Mammary epithelial cell (primary cell): ENCODE measurements at places on chromosomes 6 and 20. TPM values are rescaled to one million over a fixed set of nuclear protein-coding genes. Genes with fewer than 3 reads are reported as not detected.

DNA sequence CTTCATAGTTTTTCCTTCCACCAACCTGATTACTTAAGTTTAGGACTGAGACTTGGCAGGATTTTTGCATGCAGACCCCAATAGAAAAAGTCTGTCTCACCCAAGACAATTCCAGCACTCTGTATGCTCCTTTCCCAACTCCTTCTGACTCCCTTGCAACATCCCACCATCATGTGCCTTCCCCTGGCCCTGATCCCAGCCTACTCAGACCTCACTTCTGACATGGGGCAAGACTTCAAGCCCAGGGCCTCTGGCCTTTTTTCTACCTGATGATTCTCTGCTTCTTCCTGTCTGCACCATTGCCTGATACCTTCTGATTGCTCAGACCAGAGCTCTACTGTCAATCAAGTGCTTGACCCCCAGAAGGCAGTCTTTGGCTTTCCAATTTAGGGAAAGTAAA, 96.6 kb downstream of the HAO1 start:
- DNase-seq = peak; percentile 48

Gene VSX1
- polyA plus RNA-seq = not detected

DNA sequence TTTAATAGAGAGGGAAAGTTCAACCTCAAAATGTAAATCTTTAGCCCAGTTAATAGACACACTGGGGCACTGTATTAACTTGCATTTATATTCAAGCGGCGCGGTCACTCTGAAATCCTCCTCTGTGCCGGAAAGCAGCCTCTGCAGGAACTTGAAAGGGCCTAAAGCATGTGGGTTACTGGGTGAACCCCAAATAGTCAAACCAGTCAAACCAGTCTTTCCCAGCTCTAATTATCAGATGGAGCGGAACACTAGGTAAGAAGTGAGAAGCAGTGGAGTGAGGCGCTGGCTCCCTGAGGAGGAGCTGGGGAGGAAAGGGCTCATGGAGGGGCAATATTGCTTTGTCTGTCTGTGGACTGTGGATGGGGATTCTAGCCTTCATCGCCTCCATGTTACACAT, 531.3 kb downstream of the QKI start:
- no peak for DNase-seq

GRCh38 chr6:166003569-166003968, 164.1 kb downstream of the TBXT start:
- no peak for DNase-seq

Gene NPBWR2
- polyA plus RNA-seq = not detected

DNA sequence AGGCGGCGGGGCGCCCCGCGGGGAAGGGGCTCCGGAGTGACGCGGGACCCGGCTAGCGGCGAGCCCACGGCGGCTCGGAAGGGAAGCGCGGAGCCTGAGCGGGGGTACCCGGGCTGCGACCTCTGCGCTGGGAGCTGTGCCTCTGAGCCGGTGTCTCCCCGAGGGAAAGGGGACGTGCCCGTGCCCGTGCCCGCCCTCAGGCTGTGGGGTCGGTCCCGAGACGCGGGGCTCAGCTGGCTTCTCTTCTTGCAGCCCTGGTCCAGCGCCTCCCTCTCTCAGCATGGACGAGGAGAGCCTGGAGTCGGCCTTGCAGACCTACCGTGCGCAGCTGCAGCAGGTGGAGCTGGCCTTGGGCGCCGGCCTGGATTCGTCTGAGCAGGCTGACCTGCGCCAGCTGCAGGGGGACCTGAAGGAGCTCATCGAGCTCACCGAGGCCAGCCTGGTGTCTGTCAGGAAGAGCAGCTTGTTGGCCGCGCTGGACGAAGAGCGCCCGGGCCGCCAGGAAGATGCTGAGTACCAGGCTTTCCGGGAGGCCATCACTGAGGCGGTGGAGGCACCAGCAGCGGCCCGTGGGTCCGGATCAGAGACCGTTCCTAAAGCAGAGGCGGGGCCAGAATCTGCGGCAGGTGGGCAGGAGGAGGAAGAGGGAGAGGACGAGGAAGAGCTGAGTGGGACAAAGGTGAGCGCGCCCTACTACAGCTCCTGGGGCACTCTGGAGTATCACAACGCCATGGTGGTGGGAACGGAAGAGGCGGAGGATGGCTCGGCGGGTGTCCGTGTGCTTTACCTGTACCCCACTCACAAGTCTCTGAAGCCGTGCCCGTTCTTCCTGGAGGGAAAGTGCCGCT, 686 bp downstream of the ZGPAT start:
- DNase-seq = peak; percentile 37

DNA sequence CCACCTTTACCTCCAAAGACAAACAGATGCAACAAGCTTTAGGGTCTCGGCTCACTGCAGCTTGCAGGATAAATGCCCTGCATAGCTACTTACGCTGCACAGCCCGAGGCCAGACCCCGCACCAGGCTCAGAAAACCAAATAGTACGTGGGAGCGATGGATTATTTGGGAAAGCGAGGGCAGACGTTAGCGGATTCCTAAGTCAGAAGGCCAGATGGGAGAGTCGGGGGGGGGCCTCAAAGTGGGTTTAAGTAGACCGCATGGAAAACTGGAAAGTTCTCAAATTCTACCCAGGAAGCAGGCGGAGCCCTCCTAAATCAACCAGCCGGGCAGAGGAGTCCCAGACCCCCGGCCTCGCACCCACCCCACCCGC, 382 bp downstream of the SFT2D1 start:
- peak; percentile 4 for DNase-seq

- no peak for DNase-seq
These were observed 24.2 kb downstream of the PRDM1 start for GRCh38 chr6:106110164-106110826.

GRCh38 chr6:84551797-84552196, 212.6 kb downstream of the TBX18 start:
- no peak for DNase-seq

GRCh38 chr20:10474606-10475184, 39.6 kb downstream of the SLX4IP start:
- DNase-seq = no peak

Gene MCM3
- 127 TPM for polyA plus RNA-seq

DNA sequence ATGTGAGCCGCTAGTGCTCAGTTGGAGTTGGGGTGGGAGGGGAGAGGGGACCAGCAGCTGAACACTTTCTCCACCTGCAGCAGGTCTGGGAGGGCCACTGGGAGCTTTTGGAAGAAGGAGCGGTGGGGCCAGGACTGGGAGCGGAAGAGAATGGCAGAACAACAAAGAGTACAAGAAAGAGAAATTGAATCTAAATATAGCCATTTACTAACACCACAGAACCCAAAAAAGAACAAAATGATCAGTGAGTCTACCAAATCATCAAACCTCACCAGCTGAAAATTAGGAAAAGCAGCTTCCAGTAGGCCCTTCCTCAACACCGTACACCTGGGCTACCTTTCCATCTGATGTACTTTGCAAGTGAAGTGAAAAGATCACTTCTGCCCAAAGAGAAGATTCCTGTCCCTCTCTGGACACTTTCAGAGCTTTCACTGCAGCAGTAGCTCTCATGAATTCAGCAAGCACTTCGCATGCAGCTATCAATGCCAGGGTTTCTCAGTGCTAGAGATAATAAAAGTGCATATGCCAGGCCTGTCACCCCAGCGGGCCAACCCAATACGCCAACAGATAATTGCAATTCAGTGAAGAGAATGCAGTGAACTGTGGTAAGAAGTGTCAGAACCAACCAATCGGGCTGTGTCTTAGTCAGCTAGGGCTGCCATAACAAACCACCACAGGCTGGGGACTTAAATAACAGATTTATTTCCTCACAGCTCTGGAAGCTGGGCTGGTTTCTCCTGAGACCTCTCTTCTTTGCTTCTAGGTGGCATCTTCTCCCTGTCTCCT, 597 bp downstream of the LY86 start:
- no peak for DNase-seq

DNA sequence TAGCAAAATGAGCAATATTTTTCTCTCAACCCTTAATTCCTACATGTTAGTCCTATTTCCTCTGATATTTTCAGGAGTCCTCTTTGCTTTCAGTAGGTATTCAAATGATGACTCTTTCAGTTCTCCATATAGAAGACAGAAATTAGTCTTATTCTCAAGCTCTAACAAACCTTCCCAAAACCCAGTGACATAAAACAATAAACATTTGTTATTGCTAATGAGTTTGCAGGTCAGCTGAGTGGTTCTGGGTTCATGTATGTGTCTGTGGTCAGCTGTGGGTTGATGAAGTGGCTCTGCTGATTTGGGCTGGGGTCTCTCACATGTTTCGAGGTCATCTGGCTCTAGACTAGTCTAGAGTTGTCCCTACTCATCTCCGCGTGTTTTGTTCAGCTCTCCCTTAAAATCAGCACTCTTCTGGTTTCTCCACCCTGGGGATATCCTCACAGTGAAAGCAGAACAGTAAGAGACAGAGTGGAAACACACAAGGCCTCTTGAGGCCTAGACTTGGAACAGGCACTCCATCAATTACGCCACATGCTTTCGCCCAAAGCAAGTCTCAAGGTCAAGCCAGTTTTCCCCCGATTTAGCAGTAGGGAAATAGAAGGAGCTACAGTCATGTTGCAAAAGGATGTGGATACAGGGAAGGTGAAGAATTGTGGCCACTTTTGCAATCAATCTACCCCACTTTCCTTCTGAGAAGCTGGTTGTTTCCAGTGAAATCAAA, 273.0 kb downstream of the PLCB1 start:
- no peak for DNase-seq

DNA sequence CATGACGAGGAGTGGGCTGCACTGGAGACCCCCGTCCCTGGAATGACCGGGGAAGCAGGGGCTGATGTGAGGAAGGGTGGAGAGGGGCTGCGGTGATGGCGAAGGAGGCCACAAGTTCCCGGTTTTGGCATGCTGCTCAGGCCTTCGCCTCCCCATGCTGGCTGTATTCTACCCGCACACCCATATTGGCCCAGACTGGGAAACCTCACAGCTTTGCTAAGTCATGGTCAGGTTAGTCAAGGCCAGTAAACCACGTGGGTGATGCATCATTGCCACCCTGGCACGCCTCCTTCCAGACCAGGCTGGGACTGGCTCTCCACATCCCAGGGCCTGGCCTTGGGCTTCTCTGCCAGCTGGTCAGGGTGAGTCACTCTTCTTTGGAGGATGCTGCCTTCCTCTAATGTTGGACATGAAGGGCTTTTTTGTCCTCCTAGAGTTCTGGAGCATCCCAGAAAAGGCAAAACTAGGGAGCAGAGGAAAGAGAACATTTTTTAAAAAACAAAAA, 53.8 kb downstream of the PCNA start:
- DNase-seq = peak; percentile 99

DNA sequence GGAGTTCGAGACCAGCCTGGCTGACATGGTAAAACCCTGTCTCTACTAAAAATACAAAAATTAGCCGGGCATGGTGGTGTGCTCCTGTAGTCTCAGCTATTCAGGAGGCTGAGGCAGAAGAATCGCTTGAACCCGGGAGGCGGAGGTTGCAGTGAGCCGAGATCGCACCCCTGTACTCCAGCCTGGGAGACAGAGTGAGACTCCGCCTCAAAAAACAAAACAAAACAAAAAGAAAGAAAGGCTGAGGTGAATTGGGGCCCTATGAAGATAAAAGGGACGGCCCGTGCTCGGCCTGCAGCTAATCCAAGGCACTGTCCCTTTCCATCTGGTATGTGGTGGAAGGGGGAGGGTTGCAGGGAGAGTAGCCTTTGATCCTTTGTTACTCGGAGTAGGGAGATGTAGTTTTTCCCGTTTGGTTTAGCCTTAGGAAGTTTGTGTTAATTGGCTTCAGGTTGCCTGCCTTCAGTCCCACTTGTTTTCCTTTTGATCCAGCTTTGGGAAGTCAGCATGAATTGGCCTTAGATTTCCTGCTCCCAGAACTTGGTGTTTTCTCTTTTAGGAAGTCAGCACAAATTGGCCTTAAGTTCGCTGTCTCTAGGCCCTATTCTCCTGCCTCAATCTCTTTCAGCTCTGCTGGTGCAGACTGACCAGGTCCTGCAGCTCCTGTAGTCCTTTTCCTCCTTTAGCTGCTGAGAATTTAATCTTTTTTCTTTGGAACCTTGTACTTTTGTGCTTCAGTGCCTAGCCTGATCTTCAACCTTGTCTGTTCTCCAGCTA, 36.1 kb upstream of the PAQR8 start:
- DNase-seq = no peak

Gene NTSR1
- 0.82 TPM for polyA plus RNA-seq

Gene SYNDIG1
- 4.0 TPM for polyA plus RNA-seq

GRCh38 chr20:60729135-60729900, 522.7 kb upstream of the CDH4 start:
- DNase-seq = no peak

Gene GHRH
- polyA plus RNA-seq = not detected

DNA sequence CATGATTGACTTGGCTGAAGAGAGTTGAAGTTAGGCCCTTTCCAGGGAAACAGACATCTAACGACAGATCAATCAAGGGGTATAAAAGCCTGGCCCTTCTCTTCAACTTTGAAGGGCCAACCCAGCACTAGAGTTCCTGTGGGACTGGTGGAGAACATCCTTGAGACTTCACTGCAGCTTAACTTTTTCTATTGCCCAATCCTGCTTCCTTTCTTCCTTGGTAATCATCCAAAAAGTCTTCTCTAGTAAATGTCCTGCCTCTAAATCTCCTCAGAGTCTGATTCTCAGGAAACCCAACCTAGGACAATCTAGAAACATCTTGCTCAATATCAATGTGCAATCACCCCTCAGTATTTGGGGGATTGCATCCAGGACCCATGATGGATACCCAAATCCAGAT, 1.9 kb downstream of the MKKS start:
- DNase-seq = no peak

DNA sequence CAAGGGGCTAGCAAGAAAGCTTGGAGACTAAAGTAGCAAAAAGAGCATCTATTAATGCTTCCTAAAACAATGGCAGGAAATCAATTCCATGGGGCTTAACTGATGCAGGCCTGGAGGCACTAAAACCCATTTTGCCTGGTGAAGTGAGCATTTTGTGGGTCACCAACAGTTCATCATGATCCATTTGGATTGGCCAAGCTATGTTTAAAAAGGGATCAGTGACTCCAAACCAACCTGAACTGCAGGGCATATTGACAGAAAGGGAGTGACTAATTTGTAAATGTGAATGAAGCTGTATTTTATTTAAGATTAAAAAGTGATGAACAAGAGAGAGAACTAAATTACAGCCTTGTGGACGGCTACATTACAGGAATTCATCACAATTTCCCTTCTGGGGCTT, 132.0 kb downstream of the PCSK2 start:
- no peak for DNase-seq

DNA sequence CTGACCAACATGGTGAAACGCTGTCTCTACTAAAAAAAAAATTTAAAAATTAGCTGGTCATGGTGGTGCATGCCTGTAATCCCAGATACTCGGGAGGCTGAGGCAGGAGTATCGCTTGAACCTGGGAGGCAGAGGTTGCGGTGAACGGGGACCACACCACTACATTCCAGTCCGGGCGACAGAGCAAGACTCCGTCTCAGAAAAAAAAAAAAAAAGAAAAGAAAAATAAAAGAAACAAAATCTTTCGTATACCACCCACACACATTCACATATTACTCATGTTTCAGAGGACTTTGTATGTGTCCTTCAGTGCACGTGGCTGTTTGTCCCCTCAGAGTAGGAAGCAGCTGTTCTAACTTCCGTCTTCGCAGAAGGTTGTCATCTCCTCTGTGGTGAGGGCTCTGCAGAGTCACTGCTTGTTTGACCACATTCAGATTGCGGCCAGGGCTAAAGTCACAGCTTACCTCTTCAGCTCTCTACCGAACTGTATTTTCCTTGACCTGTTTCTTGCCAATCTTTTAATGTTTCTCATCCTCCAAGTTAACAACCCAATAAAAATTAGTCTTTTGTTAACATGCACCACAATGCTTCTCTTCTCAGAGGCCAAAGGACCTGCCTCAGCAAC, 36.6 kb upstream of the HIVEP1 start:
- DNase-seq = no peak
